ENCODE measurements at places on chromosomes 4 and X.
A peak's percentile ranks its signal among the peaks of the same experiment; 100 is the strongest.

GRCh38 chr4:182770996-182771514, 146.1 kb downstream of the DCTD start:
- DNase-seq = no peak

DNA sequence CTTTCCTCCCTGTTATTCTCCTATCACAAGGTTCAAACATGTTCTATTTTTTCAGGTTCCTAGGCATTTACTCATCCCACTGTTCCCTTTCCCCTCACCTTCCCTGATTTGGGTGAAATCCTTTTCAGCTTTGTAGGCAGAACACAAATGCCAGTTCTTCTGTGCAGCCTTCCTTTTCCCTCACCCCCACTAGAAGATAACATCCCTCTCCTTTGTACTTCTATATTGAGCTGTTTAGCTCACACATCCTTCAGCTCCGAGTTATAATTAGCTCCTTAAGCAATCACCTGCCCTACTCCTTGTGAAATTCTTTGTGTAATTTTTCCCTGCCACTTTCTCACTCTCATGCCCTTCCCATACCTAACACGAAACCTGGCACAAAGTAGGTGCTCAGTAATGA, 240.9 kb downstream of the AR start:
- no peak for DNase-seq

GRCh38 chrX:139881130-139881529, 51.7 kb downstream of the ATP11C start:
- DNase-seq = no peak

DNA sequence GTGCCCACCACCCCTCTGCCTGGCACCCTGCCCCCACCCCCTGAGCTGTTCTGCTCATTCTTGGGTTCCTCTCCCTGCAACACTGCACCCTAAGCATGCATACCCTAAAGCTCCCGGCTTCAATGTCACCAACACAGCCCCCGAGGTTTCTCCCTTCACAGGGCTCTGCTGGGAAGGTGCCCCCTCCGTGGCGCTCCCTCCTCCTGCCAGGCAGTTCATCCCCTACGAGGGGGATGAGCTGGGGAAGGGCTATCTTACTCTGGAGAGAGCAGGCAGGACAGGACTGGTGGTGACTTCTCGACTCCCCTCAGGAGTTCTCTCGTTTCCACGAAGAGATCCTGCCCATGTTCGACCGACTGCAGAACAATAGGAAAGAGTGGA, 6.5 kb downstream of the ATP5ME start:
- no peak for DNase-seq

GRCh38 chr4:149498246-149498645, 317.4 kb downstream of the IQCM start:
- no peak for DNase-seq

DNA sequence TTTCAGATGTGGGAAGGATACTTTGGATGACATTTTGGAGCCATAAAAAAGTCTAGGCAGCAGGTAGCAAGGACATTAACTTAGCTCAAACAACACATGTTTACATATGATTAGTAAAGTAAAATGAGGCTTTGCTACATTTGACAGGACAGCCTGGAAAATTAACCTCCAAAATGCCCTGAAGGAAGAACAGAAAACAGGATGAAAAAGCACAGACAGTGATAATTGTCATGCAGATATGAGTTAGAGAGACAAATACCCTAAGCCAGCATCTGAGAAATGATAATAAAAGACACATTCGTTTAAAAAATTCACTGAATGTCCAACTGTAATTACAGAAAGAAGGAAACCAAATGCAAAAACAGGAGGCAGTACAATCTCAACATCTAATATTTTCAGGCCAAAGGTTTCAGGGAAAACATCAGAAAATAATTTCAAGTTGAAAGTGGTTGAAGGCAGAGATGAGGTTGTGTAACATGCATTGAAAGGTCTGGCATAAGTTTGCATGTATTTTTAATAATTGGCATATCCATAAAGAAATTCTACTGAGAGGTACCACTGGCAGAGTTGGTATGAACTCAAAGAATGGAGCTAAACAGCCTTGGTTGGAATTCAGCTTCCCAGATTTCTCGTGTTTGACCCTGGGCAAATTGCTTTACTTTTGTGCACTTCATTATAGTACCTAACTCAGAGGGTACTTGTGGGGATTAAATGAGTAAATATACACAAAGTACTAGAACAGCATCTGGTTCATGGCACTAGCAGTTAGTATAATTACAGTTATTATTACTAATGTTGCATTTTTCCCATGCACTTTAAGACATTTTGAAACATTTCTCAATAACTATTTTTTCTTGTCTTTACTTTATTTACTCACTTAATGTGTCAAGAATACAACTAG, 54.4 kb upstream of the MAP9 start:
- DNase-seq = no peak

GRCh38 chr4:48047896-48048295, 31.3 kb downstream of the NIPAL1 start:
- DNase-seq = no peak

GRCh38 chr4:185559915-185560281, 24.6 kb upstream of the PDLIM3 start:
- DNase-seq = no peak

- no peak for DNase-seq
Observed at GRCh38 chr4:185787926-185788679, 23.9 kb downstream of the SORBS2 start.

- no peak for DNase-seq
Observed at GRCh38 chr4:121817006-121817405, 6.7 kb downstream of the CCNA2 start.

DNA sequence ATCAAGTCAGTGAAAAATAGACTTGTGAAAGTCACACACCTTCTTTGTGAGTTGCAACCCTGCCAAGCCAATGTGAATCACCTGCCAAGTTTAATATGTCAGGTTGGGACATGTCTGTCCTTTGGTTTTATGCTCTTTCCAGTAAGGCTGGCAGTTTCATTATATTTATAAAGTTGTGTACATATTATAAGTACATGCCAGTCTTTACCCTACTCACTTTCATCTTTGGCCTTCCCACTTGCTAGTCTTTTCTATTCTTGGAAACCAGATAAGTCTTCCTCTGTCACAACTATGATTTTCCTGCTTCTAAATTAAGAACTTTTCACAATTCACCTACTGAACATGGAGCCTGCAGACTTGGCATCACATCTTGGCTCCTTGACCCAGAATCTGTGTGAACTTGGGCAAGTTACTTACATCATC, 680.7 kb upstream of the BOD1L1 start:
- DNase-seq = no peak

DNA sequence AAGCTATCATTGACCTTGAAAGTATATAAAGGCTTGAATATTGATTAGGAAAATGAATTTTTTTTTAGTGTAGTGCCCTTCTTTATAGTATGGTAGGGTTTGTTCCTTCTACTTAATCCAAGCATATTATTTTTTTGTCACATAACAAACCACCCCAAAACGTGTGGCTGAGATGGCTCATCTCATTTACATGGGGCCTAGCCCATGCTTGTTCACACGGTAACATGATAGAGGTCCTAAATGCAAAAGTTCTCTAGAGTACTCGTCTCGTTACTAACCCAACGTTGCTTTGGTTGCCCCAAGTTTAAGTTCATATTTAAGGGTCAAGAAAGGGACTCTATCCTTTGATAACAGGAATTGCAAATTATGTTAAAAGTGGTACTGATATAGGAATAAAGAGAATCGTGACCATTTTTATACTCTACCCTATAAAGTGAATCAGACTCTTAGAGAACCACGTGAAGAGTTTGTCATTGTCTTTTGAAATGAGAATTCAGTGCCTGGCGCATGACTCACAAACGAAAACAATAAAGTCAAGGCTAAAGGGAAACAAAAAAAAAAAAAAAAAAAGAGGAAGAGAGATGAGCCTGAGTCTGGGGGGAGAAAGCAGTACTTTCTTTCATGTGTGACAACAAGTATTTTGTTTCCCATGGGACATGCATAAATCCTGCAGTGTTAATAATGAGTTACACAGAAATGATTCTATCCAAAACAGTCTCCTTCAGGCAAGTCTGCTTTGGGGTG, 402.8 kb upstream of the NWD2 start:
- no peak for DNase-seq

DNA sequence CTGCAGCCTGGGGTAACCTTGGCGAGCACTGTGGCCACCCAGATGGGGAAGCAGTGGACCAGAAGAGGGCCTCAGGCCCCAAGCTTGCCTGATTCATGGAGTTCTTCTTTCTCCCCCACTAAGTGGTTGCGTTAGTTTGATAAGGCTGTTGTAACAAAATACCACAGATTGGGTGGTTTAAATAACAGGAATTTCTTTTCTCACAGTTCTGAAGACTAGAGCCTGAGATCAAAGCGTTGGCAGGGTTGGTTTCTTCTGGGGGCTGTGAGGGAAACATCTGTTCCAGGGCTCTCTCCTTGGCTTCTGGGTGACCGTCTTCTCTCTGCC, 105.7 kb upstream of the GATB start:
- DNase-seq = no peak

DNA sequence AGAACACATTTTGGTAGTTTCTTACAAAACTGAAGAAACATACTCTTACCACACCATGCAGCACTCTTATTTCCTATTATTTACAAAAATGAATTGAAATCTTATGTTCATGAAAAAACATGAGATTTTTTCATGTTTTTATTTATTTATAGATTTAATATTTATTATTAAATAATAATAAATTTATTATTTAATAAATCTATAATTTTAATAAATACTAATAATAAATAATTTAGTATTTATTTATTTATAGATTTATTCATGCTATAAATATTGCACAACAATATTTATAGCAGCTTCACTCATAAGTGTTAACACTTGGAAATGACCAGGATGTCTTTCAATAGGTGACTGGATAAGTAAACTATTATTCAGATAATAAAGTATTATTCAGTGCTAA, 91.6 kb upstream of the CPXCR1 start:
- DNase-seq = no peak

DNA sequence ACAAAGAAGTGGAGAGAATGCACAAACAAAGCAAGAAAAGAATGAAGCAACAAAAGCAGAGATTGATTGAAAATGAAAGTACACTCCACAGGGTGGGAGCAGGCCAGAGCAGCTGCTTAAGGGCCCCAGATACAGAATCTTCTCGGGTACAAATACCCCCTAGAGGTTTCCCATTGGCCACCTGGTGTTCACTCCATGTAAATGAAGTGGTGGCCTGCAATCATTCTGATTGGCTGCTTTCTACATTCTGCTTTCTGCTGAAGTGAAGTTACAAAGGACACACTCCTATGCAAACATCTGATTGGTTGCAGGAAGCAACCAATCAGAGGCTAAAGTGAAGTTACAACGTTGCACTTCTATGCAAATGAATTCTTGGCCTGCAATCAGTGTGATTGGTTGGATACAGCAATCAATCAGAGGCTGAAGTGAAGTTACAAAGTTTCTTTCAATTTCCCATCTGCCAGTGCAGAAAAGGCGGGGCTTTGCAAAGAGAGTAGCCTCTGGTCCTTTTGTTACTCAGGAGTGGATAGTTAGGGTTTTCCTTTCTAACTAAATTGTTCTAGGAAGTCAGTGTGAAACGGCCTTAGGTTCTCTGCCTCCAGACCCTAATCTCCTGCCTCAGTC, 19.0 kb upstream of the GPC4 start:
- peak; percentile 41 for DNase-seq

DNA sequence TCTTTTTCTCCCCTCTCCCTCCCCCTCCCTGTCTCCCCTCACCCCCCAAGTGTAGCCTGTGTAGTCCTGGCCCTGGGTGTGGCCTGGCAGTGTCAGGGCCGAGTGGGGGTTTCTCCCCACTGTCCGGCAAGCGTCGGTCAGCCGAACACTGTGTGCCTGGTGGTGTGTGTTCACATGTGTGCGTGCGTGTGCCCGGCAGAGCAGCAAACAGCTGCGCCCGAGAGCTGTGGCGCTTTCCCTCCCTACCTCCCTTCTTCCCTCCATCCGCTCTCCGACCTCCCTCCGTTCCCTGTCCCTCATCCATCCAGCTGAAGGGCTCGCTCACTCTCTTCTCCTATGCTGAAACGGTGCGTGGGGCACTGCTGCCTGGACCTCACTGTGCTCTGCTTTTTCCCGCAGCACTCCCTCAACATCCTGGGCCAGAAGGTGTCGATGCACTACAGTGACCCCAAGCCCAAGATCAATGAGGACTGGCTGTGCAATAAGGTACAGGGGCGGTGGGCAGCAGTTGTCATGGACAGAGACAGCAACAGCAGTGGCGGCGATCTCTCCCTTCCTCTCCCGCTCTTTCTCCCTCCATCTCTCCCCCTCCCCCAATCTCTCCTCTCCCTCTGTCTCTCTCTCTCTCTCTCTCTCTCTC, 17.4 kb upstream of the UBA1 start:
- no peak for DNase-seq

DNA sequence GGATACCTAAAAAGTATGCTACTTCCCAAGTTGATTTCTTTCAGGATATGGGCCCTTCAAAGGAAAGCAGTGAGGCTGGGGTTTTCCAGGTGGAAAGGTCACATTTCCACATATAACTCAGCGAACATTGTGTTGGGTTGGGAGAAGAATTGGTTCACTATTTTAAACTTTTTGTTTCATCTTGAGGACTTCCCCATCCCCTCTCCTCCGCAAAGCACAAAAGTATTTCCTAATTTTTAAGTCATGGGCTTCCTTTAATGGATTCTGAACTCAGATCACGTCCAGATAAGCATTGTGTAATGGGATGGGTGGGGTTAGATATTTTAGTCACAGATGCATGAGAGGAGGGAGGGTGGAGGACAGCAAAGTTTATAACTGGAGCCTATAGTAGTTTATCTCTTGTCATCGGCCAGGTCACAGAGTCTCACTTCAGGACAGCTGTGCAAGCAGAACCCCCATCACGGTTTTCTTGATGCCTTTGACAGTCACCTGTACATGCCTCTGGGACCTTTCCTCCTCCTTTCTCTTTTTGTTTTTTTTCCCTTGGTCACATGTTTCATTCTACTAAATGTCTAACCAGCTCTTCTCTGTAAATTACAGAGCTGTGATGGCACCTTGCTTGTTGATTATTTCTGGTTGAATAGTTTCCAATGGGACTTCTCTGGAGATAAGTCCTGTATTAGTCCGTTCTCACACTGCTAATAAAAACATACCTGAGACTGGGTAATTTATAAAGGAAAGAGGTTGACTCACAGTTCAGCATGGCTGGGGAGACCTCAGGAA, 115.4 kb downstream of the PTTG2 start:
- DNase-seq = no peak

DNA sequence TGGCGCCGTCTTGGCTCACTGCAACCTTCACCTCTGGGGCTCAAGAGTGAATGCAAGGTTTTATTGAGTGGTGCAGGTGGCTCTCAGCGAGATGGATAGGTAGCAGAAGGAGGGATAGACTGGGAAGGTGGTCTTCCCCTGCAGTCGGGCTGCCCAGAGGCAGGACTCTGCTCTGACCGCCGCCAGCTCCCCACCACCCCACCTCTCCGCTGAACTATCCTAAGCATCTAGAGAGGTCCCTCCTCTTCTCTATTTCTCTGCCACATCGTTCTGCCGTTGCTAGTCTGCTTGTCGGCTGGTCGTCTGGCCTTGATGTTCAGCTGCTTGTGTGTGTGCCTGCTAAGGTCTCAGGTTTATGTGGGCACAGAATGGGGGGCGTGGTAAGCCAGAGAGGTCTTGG, 54.5 kb upstream of the UGT2B15 start:
- DNase-seq = no peak

GRCh38 chr4:85842540-85842939, 367.6 kb downstream of the ARHGAP24 start:
- DNase-seq = no peak
